OCI-LY7 (cell line): ENCODE measurements at places on chromosomes 2 and 18. TPM values are rescaled to one million over a fixed set of nuclear protein-coding genes. Genes with fewer than 3 reads are reported as not detected.

DNA sequence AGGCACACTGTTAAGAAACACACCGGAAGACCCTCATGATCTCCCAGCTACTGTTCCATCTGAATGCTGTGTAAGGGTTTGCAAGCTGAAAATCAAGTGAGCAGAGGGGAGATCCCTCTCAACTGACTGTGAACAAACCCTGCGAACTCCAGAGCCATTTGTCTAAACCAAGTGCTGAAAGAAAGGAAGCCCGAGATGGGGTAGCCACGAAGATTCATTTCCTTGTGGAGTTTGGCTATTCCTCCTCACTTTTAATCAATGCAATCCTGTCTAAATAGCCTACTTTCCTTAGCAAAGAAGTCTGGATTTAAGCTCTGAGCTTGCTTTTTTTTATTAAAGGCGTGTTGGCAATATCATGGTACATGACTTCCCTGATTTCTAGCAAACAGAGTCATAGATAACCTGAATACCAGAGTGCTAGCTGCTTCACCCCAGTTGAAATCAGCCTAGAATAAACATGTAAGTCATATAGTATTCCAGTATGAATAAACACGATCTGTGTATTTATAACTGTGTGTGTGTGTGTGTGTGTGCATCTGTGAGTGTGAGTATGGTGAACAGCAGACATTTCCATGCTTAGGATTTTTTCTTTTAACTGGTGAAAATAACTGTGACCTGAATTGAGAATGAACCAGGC, 365.2 kb downstream of the ZNF521 start:
- DNase-seq, result no peak

DNA sequence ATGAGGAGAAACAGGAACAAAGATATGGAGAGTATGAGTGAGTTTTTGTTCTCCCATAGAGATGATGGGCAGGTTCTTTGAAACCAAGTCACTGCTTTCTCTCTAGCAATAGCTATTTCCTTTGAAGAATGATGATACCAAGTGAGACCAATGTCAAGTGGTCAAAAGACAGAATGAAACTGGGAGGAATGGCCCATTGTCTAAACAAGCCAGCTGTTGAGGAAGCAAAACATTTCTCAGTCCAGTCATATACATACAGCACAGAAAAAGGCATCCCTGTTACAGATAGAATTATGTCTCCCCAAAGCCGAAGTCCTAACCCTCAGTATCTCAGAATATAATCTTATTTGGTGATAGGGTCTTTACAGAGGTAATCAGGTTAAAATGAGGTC, 66.1 kb upstream of the EPC2 start:
- no peak for DNase-seq

PXDN gene
- not detected in 2 replicates for total RNA-seq

ITGB6 gene
- total RNA-seq, result not detected in 2 replicates

TMEM198 gene
- total RNA-seq, result 6.1 and 6.6 TPM in 2 replicates

- no peak for DNase-seq
Measured at GRCh38 chr2:69731147-69731970, 10.6 kb upstream of the ANXA4 start.

TMEM247 gene
- not detected in 2 replicates for total RNA-seq

GRCh38 chr18:59420244-59420643, 61.2 kb upstream of the LMAN1 start:
- no peak for DNase-seq

- DNase-seq, result no peak
Measured at GRCh38 chr2:46246790-46247189, 50.4 kb upstream of the EPAS1 start.

DNAH6 gene
- total RNA-seq, result 1.6 and 3.4 TPM in 2 replicates

DNA sequence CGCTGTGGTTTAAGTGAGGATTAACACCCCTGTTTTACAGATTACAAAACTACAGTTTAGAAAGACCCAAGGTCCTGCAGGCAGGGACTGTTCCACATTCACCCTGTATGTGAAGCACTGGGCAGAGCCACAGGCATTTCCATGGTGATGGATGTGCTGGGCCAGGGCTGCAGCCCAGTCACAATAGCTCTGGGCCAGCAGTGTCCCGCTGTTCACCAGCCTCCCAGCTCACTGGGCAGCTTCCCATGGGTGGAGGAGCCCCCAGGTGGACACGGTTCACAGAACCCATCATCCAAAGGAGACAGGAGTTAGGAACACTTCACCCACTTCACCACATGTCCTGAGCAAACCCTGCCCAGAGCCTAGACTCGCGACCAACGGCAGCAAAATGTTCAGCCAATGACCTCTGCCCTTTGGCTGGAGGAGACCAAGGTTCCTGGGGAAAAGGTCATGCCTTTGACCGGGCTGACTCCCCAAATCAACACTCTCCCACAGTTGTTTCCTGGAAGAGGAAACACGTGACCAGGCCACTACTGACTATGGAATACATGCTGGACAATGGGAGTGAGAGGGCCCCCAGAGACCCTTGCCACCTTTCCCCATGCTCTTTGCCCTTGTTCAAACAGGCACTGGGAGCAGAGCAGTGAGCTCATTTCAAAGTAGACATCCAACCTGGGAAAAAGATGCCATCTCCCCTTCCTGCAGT, 28.0 kb upstream of the SLC35F6 start:
- no peak for DNase-seq

DNA sequence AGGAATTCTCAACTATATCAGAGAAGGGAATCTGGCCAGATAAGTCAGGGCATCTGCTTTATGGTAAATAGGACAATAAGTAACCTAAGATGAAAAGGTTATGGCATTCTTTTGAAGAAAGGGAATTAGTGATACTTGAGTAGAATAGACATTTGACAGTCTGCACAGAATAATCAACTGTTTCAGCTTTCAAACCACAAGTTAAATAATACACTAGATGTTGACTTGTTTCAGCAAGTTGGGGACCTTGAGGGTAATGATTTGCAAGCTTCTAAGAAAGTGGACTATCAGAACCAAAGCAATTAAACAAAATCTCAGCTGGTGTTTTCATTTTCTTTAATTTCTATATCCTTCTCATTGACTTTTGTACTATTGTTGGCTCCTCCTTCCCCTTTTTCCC, 54.5 kb downstream of the SLC39A10 start:
- DNase-seq, result no peak

DNA sequence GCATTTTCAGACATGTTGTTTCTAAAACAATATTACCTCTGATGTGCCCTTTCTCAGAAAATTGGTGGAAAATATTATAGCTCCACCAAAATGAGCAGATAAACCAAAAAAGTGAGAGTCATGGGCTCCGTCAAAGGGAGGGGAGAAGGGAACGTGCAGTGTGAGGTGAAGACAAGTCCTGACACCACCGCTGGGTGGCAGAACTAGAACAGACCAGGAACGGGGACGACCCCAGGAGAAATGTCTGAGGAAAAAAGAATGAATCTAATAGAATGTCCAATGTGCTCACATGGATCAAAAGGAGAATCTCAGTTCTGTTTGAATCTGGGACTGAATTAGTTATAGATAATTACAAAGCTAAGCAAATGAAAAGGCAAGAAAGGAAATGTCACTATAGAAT, 22.6 kb upstream of the BCL2 start:
- peak; percentile 50 for DNase-seq

CGREF1 gene
- total RNA-seq, result not detected in 2 replicates

DNA sequence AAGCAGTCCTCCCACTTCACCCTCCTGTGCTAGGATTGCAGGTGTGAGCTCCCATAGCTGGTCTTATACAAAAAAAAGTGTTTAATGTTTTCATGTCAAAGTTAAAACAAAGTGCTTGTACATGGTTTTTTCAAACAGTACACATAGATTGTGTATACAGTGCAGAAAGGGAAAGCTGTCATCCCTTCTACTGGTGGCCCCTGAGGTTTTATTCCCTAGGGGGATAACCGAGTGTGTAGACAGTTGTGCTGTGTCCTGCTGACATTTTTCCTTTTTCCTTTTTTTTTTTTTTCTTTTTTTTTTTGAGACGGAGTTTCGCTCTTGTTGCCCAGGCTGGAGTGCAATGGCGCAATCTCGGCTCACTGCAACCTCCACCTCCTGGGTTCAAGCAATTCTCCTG, 10.8 kb downstream of the TUBB6 start:
- DNase-seq, result no peak

FAM237A gene
- not detected in 2 replicates for total RNA-seq
